Right lung (tissue), 10 donors: ENCODE measurements at places on chromosomes 2 and 18. TPM values are rescaled to one million over a fixed set of nuclear protein-coding genes. Genes with fewer than 3 reads are reported as not detected.

DHX57 gene
- 31.4 TPM for polyA plus RNA-seq

ANKRD12 gene
- 30.3 TPM for polyA plus RNA-seq

RHOB gene
- 73.1 TPM for polyA plus RNA-seq

TET3 gene
- 15.9 TPM for polyA plus RNA-seq

LOXHD1 gene
- polyA plus RNA-seq = 1.8 TPM

RAX gene
- polyA plus RNA-seq = not detected

CCDC68 gene
- polyA plus RNA-seq = 111 TPM

MAT2A gene
- polyA plus RNA-seq = 354 TPM

NT5DC4 gene
- polyA plus RNA-seq = 0.06 TPM

APCDD1 gene
- 145 TPM for polyA plus RNA-seq

UGT1A4 gene
- polyA plus RNA-seq = not detected

MC4R gene
- 1.1 TPM for polyA plus RNA-seq

ANKRD39 gene
- polyA plus RNA-seq = 10.2 TPM

MCFD2 gene
- polyA plus RNA-seq = 75.0 TPM

PRKAG3 gene
- polyA plus RNA-seq = 0.76 TPM

CCDC74B gene
- 4.7 TPM for polyA plus RNA-seq

CCDC121 gene
- polyA plus RNA-seq = 13.1 TPM

MSTN gene
- 1.5 TPM for polyA plus RNA-seq

EVX2 gene
- not detected for polyA plus RNA-seq

CNGA3 gene
- polyA plus RNA-seq = 0.04 TPM

GEN1 gene
- 34.1 TPM for polyA plus RNA-seq

DUSP2 gene
- 1.2 TPM for polyA plus RNA-seq

CCBE1 gene
- 75.0 TPM for polyA plus RNA-seq

ANKRD30B gene
- not detected for polyA plus RNA-seq
